ENCODE measurements at places on chromosomes 1 and 21. TPM values are rescaled to one million over a fixed set of nuclear protein-coding genes. Genes with fewer than 3 reads are reported as not detected.

The DPT gene
- total RNA-seq: 62.6 TPM

The SYT14 gene
- not detected for total RNA-seq

The CASQ2 gene
- 2.6 TPM for total RNA-seq

The CHRM3 gene
- 4.8 TPM for total RNA-seq

The CHTOP gene
- total RNA-seq: 112 TPM

The XKR8 gene
- 4.2 TPM for total RNA-seq

The CLDN17 gene
- not detected for total RNA-seq

The FCRL6 gene
- total RNA-seq: 2.8 TPM

The DPYD gene
- 56.4 TPM for total RNA-seq

The GCSAML gene
- total RNA-seq: 1.3 TPM
